ENCODE measurements at places on chromosomes 5 and 9.

DNA sequence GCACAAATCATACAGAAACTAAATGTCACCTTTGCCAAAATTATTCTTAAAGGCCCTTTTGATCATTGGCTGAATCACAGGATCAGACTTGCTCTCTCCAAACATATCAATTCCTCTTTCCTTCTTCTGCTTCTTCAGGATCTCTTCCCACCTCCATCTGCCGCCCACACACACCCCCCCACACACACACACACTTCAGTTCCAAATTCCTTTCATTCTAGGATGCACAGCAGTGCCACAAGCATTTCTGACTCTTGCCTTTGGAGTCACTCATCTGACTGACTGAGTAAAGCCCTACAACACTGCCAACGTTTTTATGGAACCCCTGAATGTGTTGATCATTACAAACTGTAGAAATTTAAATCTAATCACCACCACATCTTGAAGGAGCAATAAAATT, 22.9 kb downstream of the DNAH5 start:
- no peak for DNase-seq

DNA sequence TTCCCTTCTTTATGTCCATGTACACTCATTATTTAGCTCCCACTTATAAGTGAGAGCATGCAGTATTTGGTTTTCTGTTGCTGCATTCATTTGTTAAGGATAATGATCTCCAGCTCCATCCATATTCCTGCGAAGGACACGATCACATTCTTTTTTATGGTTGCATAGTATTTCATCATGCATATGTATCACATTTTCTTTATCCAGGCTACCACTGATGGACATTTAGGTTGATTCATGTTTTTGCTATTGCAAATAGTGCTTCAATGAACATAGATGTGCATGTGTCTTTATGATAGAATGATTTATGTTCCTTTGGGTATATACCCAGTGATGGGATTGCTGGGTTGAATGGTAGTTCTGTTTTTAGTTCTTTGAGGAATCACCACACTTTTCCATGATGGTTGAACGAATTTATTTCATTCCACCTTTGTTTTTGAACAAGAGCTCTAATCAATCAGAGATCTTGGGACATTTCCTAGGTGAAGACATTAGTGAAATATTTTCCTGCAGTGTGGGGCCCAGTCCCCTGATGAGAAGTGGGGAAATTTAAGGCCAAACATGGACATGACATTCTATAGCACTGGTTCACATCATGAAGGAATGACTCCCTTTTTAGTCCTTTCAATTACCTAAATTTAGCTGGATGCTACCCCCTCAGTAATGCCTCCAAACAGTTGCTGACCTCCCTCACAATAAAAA, 7.1 kb upstream of the TEX48 start:
- no peak for DNase-seq

DNA sequence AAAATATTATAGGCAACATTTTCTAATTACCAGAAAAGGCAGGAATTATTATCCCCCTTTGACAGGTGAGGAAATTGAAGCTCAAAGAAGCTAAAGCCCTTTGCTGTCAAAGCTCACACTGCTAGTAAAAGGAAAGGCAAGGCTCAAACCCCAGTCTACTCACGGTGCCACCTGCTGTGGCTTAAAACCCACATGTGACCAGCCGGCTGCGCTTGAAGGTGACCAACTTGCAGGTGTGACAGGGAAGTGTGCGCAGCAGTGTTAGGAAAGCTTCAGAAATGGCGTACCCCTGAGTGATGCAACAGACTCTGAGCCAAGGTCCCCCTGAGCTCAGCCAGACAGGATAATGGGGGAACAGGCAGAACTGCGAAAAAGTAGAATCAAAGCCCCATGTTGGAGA, 45.2 kb downstream of the PAX5 start:
- DNase-seq, result no peak

GRCh38 chr9:123419721-123420591, 64.0 kb downstream of the CRB2 start:
- no peak for DNase-seq

GRCh38 chr5:67021521-67021920, 175.1 kb downstream of the CD180 start:
- no peak for DNase-seq

DNA sequence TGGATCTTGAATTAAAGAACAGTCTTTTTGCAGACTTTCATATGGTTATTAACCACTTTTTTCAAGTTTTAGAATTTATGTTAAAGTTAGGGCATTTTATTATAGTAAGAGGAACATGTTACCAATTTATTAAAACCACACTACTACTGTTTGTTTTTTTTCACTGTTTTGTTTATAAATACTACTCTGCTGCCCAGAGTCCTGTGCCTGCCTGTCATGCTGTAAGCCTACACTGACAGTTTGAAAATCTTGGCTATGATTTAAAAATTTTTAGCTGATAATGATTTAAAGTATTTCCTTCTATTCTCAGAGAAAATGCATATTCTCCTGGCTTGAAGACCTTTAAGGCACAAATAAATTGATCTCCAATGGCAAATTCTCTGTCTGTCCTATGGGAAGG, 128.7 kb downstream of the RPS23 start:
- DNase-seq, result no peak

DNA sequence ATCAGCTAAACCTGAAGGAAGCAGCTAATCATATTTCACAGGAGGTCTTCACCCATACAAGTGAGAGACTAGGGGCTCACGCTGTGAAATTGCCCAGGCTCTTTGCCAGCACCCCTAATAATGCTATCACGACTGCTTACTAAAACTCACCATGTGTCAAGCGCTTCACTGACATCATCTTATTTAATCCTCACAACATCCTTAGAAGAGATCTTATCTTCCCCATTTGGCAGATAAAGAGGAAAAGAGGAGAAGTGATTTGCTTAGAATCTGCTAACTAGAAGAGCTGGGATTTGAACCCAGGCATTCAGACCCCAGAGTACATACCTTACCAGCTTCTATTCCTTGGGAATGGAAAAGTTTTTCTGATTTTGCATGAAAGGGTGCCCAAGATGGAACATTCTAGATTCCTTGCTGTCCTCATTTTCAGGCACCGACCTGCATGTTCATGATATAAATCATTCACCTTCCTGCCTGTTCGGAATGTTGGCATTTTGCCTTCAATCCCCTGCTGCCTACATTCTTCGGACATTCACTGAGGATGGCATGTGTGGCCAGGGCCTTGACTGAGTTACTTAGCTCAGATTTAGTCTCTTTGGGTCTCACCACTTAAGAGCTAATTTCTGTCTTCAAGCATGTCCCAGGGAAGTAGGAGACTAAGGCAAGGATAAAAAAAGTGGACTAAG, 88.1 kb downstream of the SH3TC2 start:
- no peak for DNase-seq

DNA sequence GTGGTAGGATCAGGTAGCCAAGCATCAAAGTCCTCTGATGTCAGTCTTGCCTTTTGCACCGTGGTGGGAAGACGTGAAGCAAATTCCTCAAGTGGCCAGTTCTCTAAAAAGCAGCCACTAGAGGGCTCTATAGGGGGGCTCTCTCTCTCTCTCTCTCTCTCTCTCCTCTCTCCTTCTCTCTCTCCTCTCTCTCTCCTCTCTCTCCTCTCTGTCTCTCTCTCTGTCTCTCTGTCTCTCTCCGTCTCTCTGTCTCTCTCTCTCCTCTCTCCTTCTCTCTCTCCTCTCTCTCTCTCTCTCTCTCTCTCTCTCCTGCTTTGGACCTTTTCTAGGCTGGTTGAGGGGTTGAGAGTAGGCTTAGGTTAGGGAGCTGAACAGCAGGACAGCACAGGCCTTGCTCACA, 13.9 kb upstream of the OSMR start:
- peak; percentile 11 for DNase-seq

DNA sequence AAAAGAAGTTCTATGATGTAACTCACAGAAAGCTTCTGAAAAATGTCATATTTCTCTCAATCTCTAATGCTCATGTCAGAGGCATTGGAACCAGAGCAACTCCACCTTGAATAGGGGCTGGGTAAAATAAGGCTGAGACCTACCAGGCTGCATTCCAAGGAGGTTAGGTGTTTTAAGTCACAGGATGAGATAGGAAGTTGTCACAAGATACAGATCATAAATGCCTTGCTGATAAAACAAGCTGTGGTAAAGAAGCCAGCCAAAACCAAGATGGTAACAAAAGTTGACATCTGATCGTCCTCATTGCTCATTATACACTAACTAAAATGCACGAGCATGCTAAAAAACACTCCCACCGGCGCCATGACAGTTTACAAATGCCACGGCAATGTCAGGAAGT, 411.1 kb upstream of the GRIA1 start:
- no peak for DNase-seq

DNA sequence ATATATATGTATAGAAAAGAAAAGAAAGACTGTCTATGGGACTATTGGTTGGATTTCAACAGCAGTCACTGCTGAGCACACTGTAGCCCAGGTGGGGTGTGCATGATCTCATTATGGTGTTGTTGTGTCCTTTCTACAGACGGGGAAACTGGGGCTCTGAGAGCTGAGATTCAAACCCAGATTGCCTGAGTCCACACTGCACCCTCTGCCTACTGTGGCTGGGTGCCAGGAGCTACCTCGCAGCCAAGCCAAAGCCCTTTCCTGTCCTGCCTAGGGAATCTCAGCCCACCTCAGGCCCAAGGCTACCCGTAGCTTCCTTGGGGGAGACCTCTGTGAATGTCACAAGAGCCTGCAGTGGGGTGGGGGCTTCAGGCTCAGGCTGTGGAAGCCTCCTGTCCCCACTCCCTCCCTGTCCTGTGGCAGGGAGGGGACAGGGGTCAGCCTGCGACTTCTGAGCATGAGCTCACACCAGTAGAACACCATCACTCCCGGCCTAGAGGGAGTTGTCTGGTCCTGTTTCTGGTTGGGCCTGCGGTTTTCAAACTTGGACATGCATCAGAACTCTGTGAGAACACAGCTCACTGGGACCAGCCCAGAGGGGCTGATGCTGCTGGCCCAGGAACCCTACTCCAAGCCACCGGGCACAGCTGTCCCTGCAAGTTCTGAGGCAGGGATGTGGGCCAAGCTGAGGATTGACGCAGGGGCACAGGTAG, 7.9 kb upstream of the NINJ1 start:
- no peak for DNase-seq

GRCh38 chr9:8783941-8784340, 984.4 kb upstream of the DMAC1 start:
- no peak for DNase-seq

- no peak for DNase-seq
Observed at GRCh38 chr5:33755231-33755630, 136.6 kb downstream of the ADAMTS12 start.

GRCh38 chr5:126366199-126366560, 57.0 kb upstream of the GRAMD2B start:
- DNase-seq, result no peak

- DNase-seq, result no peak
Observed at GRCh38 chr5:154371687-154372086, 74.1 kb upstream of the SAP30L start.

DNA sequence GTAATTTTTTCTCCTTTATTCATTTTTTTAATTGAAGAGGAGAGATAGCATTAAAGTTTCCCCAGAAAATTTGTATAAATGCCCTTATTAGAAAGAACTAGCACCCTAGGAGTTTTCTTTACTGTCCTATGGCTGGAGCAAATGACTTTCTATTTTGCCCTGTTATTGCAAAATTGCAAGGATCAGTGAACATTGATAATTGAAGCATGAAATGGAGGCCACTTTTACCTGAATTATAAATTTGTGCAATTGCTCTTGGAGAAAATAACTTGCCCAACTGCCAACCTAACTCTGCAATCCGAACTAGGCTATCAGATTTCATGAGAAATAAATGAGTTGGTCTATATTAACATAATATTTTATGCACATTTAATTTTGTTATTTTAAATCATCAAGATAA, 111.9 kb downstream of the MTRR start:
- DNase-seq, result no peak

- DNase-seq, result no peak
Observed at GRCh38 chr5:11048760-11049159, 287.7 kb upstream of the DAP start.
